ENCODE measurements at places on chromosomes 6 and 20. TPM values are rescaled to one million over a fixed set of nuclear protein-coding genes. Genes with fewer than 3 reads are reported as not detected.

DNA sequence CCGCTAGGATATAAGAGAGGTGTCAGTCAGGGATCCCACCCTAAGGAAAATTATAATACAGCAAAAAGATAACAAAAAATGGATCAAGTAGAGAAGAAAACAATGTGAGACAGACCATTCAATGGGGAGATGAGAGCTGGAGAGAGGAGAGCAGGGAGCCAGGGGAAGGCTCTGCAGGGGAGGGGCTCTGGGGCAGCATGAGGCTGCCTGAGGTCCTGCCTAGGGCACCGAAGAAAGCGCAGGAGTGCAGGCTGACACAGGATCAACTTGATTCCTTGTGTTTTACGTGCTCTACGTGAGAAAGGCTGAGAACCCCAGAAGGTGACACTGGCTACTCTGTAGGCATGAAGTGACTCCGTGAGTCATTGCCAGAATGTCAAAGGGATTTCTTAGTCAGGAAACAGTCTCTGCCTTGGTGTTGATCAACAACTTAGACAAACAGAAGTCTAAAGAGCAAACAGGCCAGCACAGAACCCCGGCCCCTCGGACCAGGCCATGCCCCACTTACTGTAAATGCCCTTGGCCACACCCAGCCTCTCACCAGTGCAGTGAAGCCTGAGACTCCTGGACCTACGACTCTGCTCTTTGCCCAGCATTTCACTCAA, 290.1 kb upstream of the PRDM1 start:
- peaks cover 42% of the 10 kb centered on the region for H3K4me1 ChIP-seq
- DNase-seq: no peak
- H3K4me3 ChIP-seq: no peak overlapping the region
- no peaks in the 10 kb centered on the region for H3K36me3 ChIP-seq
- H3K27me3 ChIP-seq: no peaks in the 10 kb centered on the region

DNA sequence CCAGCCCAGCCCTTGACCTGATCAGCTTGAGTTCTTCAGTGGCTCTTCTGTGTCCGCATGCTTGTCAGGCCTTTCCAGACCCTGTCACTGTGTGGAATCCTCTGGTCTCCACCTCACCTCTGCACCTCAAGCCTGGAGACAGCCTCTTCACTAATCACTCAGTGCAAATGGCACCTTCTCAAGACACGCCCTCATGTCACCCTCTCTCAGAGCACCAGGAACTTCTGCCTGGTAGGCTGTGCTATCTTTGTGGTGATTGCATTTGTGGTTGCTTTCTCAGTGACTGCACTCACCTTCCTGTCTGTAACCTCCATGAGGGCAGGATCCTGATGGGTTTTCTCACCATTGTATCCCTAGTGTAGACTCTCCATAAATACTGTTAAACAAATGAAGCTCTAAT, 435.2 kb upstream of the CDH4 start:
- no peaks in the 10 kb centered on the region for H3K36me3 ChIP-seq
- no peak for DNase-seq
- H3K4me1 ChIP-seq: no peaks in the 10 kb centered on the region
- peaks cover 6% of the 10 kb centered on the region for H3K27me3 ChIP-seq

Gene SLC16A10
- 73.5 TPM for total RNA-seq

DNA sequence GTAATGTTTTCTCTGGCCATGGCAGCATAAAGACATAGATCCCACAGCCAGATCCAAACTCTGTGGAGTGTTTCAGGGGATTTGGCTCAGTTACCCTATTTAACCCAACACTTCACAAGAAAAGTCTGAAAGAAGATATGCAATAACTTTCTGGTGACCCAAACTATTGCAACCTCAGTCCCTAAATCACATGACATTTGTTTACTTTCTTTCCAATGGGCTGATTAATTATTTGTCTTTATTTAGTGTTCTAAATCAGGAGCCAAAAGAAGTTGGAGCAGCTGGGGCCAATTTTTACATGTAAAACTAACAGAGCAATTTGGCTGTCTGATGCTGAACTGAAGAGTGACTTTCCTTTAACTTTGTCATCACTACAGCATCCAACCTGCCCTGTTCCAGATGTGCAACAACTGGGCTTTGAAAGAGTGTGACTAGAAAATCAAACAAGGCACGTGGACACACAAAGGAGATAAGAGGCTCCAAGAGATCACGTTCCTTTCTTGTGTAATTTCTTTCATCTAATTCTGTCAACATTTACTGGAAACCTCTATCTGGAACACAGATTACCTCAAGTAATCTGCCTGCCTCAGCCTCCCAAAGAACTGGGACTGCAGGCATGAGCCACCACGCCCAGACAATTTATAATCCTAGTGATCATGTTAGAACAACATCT, 90.8 kb downstream of the TRMT11 start:
- no peak for DNase-seq
- no peaks in the 10 kb centered on the region for H3K36me3 ChIP-seq
- H3K27ac ChIP-seq: peak overlapping the region; percentile 59
- H3K4me1 ChIP-seq: peaks cover 6% of the 10 kb centered on the region
- H3K4me3 ChIP-seq: no peak overlapping the region
- H3K27me3 ChIP-seq: no peaks in the 10 kb centered on the region

- no peaks in the 10 kb centered on the region for H3K27me3 ChIP-seq
- peaks cover 35% of the 10 kb centered on the region for H3K4me1 ChIP-seq
- no peak overlapping the region for H3K4me3 ChIP-seq
- H3K27ac ChIP-seq: no peak overlapping the region
Measured at GRCh38 chr6:35474131-35474941, 6.1 kb downstream of the RPL10A start.

DNA sequence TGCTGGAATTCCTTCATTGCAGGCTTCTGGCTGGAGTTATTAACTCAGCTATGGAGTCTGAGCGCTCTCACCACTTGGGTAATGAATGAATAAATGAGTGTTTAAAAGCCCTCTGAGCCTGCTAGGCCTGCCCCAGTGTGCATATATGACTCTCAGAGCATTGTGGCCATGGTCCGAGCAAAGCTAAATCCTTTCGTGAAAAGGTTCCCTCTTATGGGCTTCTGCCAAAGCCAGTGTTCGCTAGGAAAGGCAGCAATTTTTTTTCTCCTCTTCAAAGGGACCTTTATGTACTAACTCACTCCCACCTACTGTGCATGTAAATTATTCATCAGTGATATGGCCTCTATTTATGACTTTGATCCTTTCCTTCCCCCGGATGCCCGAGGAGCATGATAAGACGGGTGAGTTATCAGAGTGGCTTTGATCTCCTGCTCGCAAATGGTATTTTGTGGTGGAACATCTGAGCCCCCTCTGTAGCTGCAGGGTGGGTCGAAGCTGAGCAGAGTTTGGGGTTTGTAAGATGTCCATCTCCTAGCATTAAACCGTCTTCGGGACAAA, 88.6 kb downstream of the LINC00237 start:
- peaks cover 7% of the 10 kb centered on the region for H3K4me1 ChIP-seq
- H3K27me3 ChIP-seq: peaks cover 46% of the 10 kb centered on the region
- no peak for DNase-seq
- no peak overlapping the region for H3K4me3 ChIP-seq
- H3K36me3 ChIP-seq: no peaks in the 10 kb centered on the region
- H3K27ac ChIP-seq: no peak overlapping the region

Gene IER3
- total RNA-seq: 22.0 TPM

Gene TINAG
- total RNA-seq: not detected

- peak overlapping the region; percentile 84 for H3K4me3 ChIP-seq
- H3K4me1 ChIP-seq: peaks cover 33% of the 10 kb centered on the region
- no peaks in the 10 kb centered on the region for H3K27me3 ChIP-seq
- no peak for DNase-seq
- no peaks in the 10 kb centered on the region for H3K36me3 ChIP-seq
Measured at GRCh38 chr20:35954907-35955251, 577 bp upstream of the SCAND1 start.

- H3K27me3 ChIP-seq: no peaks in the 10 kb centered on the region
- no peaks in the 10 kb centered on the region for H3K4me1 ChIP-seq
- H3K36me3 ChIP-seq: no peaks in the 10 kb centered on the region
- no peak overlapping the region for H3K27ac ChIP-seq
- no peak overlapping the region for H3K4me3 ChIP-seq
Measured at GRCh38 chr6:87848616-87849015, 146.6 kb upstream of the AKIRIN2 start.

DNA sequence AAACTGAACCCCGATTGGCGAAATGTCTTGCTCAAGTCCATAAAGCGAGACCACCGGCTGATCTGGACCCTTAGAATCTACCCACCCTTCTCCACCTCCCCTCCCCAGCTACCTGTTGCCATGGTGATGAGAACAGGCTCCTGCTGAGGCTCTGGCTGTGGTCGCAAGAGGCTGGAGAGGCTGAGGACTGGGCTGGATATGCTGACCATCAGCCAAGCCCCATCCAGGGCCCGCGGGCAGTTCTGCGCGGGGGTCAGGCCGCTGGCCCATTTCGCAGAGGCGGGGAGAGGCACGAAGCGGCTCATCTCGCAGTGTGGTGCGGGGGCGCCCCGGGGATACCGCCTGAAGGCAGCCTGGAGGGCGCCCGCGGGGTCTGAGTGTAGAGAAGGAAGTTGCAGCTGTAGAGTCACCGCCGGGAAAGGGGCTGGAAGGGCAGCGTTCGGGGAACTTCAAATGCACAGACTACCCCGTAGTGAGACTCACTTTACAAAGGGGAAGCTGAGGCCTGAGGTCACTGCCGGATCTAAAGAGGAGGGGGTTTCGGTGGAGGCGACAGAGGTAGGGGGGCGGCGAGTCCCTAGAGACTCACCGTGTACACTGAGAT, 671 bp downstream of the TAPBP start:
- H3K4me3 ChIP-seq: peak overlapping the region; percentile 81
- no peaks in the 10 kb centered on the region for H3K27me3 ChIP-seq
- DNase-seq: peak; percentile 80
- H3K36me3 ChIP-seq: peaks cover 4% of the 10 kb centered on the region
- H3K27ac ChIP-seq: peak overlapping the region; percentile 96

Gene ADGRB3
- total RNA-seq: 2.2 TPM

- no peak overlapping the region for H3K4me3 ChIP-seq
- H3K27me3 ChIP-seq: no peaks in the 10 kb centered on the region
- peak overlapping the region; percentile 84 for H3K27ac ChIP-seq
- no peaks in the 10 kb centered on the region for H3K36me3 ChIP-seq
- H3K4me1 ChIP-seq: peaks cover 54% of the 10 kb centered on the region
- DNase-seq: no peak
Measured at GRCh38 chr6:112223070-112223861, 31.1 kb downstream of the LAMA4 start.

Gene DTD1
- 29.3 TPM for total RNA-seq

DNA sequence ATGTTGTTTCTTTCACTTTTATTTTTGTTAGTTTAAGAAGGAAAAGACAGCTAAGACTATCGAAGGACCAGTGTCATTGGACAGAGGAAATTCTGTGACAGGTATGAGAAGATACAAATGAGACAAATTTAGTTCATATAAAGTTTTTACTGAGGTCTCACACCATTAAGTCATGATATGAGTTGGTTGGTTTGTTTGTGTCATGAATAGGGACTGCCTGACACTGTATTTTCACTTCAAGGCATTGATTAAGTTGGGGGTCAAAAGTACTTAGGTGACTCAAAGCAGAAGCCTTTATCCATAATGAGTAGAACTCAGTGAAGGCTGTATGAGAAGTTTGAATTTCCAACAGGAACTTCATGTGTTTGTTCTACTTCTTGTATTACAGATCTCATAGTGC, 21.3 kb upstream of the HIVEP2 start:
- no peaks in the 10 kb centered on the region for H3K4me1 ChIP-seq
- H3K36me3 ChIP-seq: no peaks in the 10 kb centered on the region
- no peak overlapping the region for H3K4me3 ChIP-seq

Gene OPRM1
- total RNA-seq: not detected

Gene CALHM4
- not detected for total RNA-seq

DNA sequence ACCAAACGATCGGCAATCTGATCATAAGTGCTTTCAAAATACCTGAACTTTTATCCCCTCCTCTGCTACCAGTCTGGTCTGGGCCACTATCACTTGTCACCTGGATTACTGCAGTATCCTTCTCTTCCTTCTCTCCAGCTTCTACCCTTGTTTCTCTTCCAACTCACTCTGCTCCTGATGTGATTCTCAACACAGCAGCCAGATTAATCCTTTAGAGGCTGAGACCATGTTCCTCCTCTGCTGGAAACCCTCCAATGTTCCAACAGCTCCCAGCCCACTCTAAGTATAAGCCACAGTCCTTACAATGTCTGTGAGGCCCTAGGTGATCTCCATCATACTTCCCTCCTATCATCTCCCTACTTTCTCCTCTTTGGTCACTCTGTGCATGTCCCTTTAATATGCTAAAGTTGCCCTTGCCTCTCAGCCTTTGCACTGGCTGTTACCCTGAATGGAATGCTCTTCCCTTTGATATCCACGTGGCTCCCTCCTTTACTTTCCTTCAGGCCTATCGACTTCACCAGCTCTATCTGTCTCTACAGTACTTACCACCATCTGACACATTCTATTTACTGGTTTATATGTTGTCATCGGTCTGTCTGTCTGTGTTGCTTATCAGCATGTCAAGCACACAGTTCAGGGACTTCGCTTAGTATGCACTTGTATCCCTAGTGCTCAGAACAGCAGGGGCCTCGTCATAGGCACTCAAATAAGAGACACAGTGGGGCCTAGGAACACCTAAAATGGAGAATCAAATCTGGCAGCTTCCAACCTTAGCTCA, 35.0 kb upstream of the RNF24 start:
- no peaks in the 10 kb centered on the region for H3K4me1 ChIP-seq
- no peaks in the 10 kb centered on the region for H3K36me3 ChIP-seq
- H3K27me3 ChIP-seq: no peaks in the 10 kb centered on the region

DNA sequence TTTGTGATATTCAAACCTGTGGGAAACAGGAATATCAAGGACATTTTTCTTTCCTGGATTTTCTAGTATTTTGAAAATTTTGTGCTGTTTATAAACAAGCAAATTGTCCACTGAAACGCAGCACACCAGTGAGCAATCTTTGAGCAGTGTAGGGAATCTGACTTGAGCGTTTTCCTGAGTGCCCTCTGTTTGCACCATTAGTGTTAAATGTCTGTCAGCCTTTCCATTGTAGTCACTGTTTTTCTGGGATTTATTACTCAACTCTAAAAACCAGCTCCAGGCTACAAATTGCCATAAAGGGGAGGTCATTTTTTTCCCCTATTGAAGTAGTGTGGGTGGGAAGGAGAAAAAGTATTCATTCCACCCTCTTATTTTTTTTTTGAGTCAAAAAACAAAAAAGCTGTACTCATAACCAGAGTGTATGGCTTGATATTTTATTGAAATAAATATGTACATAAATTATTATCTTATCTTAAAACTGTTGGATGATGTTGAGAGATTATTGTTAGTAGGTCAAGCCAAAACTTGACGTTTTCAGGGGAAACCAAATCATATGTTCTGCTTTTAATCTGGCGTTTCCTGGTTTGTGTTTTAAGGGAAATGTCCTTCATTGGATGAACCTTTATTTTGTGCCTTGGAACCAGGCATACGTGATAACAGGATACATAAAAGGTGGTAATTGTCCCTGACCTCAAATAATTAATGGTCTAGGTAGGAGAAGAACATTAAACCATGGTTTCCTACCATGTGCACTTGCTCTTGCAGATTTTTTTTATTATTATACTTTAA, 51.8 kb downstream of the TSHZ2 start:
- H3K36me3 ChIP-seq: no peaks in the 10 kb centered on the region
- no peak overlapping the region for H3K27ac ChIP-seq
- H3K4me1 ChIP-seq: peaks cover 3% of the 10 kb centered on the region
- H3K4me3 ChIP-seq: no peak overlapping the region

- DNase-seq: no peak
- H3K27ac ChIP-seq: no peak overlapping the region
- no peak overlapping the region for H3K4me3 ChIP-seq
- H3K4me1 ChIP-seq: no peaks in the 10 kb centered on the region
- H3K27me3 ChIP-seq: peaks cover 4% of the 10 kb centered on the region
Measured at GRCh38 chr6:132936646-132937045, 122.3 kb downstream of the RPS12 start.
